ENCODE measurements at places on chromosomes 7 and 10.

GRCh38 chr7:123346766-123347165 is 147.0 kb upstream of the SLC13A1 start:
- no peak for DNase-seq

GRCh38 chr10:12279281-12279680 is 70.1 kb upstream of the CAMK1D start:
- DNase-seq = no peak

DNA sequence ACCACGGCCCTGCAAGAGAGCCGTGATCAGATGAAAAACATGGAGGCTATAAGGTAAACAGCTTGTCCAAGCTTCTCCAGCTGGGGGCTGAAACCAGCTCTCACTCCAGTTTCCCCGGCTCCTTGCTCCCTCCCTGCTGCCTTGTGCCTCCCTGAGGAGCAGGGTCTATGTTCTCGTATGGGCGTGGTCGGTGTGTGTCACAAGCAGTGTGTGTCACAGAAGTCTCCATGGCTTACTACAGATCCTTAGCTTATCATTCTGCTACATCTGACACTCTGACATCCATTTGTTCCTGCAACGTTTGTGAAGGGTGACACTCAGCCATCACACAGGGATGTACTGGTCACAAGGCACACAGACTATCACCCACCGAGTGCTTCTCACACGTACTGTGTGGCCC is 54.6 kb downstream of the CSGALNACT2 start:
- DNase-seq = no peak

- DNase-seq = no peak
Measured at GRCh38 chr10:16381083-16381482, 55.7 kb upstream of the PTER start.

DNA sequence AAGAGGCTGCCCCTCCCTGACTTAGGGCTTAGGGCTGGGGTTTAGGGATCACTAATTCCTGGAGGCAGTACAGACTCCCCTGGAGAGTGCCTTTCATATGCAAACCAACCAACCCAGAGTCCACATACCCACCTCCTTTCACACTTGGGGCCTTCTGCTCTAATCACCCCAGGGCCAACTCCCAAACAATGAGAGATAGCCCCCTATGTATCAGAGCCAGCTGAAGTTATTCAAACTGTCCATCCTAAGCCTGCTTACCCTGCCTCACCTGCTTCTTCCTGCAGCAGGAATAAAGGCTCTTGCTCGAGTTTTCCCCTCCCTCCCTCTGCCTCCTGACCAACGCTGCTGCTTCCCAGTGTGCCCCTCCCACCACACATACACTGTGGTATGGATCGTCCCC is 51.8 kb upstream of the SLC35G1 start:
- no peak for DNase-seq

DNA sequence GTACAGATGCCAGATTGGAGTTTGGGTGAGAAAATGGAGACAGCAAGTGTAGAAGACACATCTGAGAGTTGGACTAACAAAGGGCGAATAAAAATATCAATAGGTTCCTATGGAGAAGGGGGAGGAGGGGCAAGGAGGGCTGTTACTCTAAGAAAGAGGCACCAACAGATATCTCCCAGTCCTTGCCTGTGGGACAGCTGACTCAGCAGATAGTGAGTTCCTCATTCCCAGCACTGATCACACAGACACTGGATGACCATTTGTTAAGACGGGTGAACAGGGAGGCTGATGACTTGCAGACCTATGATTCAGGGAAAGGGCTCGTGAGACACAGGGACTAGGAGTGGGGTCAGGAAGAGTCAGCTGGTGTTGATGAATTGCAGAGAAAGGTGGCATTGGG is 5.7 kb upstream of the PRR15 start:
- DNase-seq = peak; percentile 42

DNA sequence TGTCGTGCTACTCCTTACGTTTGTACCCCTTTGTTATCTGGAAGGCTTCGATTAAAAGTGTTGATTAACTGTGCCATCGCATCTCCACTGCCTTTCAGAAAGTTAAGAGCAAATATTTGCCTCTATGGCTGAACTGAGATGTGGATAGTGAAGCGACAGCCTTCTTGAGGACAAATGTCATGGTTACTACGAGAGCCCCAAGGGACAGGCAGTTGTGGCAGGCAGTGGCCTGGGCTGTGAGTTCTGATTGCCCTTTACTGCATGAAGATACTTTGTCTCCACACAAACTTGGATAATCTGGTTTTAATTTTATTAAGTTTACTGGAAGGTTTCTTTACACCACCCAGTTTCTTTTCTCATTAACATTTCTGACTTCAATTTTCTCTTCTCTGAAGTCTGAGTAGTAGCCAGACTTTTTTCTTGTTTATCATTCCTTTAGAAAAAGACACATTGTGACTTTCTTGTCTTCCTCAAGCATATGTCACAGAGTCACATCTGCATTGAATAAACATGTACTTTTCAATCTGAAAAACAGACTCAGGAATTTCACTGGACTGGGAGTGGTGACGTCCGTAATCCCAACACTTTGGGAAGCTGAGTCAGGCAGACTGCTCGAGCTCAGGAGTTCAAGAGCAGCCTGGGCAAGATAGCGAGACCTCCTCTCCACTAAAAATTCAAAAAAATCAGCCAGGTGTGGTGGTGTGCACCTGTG is 1.5 kb downstream of the TAS2R41 start:
- DNase-seq = no peak

- DNase-seq = no peak
Measured at GRCh38 chr7:96547371-96547811, 162.3 kb downstream of the SEM1 start.

DNA sequence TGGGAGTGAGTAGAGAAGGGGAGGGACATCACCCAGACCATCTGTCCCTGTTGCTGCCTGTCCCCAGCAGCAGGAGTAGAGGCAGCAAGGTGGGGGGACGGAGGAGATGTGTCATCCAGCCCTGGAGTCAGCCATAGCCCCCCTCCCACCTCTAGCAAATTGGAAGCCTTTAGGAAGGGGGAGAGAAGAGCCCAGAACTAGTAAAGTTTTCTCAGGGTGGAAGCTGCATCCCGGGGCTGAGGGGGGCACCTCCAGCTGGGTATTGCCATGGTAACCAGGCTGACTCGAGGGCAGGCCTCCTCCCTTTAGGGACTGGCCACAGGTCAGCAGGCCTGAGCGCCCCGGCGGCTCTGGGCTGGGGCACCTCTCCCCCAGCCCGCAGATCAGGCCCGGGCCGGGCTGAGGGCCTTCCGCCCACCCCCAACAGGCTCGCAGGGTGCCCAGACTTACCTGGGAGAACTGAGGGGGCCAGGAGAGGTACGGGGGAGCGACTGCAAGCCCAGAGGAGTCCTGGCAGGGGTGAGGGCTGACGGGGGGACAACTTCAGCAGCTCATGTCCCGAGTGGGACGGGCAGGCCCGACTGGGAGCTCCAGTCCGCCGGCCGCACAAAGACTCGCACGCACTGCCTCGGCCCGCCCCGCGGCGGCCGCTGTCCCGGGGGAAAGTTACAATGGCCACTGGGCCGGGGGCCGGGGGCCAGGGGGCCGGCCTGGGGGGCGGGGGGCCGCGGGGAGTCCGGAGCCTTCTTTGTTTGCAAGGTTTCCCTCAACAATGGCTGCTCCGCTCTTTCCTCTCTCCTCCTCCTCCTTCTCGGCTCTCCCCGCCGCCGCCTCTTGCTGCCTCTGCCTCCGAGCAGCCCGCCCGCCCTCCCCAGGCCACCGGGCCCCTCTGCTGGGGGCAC is 6.0 kb downstream of the LDB1 start:
- DNase-seq = no peak

- DNase-seq = no peak
Measured at GRCh38 chr7:45225311-45225947, 67.8 kb downstream of the RAMP3 start.

GRCh38 chr10:19847321-19847720 is 31.1 kb downstream of the PLXDC2 start:
- DNase-seq = peak; percentile 39

DNA sequence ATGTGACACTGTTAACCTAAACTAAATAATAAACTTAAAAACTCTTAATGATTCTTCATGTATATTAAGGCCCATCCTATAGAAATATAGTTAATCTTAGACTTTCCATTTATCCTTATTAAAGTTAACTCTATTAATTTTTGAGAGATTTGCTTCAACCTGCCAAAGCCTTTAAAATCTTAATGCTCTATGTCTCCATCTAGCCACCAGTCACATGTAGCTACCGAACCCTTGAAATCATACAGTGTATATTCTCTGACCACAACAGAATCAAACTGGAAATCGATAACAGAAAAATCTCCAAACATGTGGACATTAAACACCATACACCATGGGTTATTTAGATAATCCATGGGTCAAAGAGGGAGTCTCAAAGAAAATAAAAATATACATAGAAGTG is 51.9 kb downstream of the ASZ1 start:
- DNase-seq = peak; percentile 11

DNA sequence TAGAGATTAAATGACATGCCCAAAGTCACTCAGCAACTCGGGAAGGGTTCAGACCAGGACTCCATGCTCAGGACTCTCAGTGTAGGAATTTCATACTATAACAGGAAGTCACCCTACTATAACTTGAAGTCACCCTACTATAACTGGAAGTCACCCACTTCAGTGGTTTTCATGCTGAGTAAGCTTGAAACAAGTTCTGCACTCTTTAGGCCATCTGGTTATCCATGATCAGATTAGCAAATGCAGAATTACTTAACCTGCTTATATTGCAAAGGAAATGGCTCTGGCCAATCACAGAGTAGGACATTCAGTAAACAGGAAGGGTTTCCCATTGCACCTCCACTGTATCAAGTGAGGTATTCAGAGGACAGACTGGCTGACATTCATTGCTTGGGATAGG is 1240.4 kb downstream of the GATA3 start:
- DNase-seq = no peak
